8988T (cell line): ENCODE measurements at places on chromosomes 2 and 18.

DNA sequence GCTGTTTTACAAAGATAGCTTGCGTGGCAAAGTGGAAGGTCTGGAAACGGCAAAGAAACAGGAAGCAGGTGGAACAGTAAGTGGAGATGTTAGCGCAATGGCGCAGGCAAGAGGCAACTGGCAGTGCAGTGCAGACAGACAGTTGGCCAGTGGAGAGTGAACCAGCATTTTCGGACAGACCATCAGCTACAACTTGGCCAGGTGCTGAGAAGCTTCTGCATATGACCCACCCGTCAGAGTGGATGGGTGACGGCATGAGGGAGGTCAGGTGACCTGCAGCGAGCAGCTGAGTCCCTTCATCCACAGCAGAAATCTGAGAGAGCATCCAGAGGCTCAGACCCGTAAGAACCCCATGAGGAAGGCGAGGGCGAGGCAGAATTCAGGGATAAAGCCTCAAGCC, 33.8 kb downstream of the NPC1 start:
- no peak for DNase-seq

GRCh38 chr2:42135381-42136312, 33.5 kb upstream of the EML4 start:
- DNase-seq = no peak

GRCh38 chr18:31230495-31230894, 67.8 kb upstream of the DSC1 start:
- no peak for DNase-seq

- DNase-seq = no peak
Observed at GRCh38 chr18:48186131-48186766, 222.9 kb downstream of the ZBTB7C start.

GRCh38 chr2:109423556-109424359, 190.0 kb downstream of the SEPTIN10 start:
- no peak for DNase-seq

- no peak for DNase-seq
Observed at GRCh38 chr18:49352321-49352720, 108.1 kb downstream of the DYM start.

GRCh38 chr2:132670496-132671150, 618 bp upstream of the LYPD1 start:
- DNase-seq = no peak

GRCh38 chr18:70523035-70523791, 234.4 kb downstream of the SOCS6 start:
- DNase-seq = no peak

- DNase-seq = no peak
Observed at GRCh38 chr2:61443342-61444041, 27.4 kb downstream of the USP34 start.

GRCh38 chr2:108825736-108826135, 39.2 kb downstream of the CCDC138 start:
- no peak for DNase-seq

GRCh38 chr2:128285329-128285931, 33.2 kb downstream of the HS6ST1 start:
- DNase-seq = no peak

DNA sequence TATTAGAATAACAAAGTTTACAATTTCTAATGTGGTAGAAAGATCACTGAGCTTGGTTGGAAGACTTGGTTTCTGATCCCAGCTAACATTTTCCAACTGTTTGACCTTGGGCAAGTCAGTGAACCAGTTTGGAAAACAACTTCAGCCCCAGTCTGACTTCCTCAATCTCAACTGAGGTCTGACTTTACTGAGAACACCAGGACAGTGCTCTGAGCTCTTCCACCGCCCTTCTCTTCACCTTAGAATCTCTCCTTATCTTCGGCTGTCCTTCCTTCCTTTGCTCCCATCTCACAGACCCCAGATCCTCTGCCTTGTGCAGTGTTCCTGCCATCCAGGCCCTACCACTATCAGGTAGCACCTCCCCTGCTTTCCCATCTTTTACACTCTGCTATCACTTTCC, 193.8 kb upstream of the SP5 start:
- no peak for DNase-seq

- DNase-seq = no peak
Observed at GRCh38 chr18:47870605-47871004, 59.9 kb downstream of the SMAD2 start.

DNA sequence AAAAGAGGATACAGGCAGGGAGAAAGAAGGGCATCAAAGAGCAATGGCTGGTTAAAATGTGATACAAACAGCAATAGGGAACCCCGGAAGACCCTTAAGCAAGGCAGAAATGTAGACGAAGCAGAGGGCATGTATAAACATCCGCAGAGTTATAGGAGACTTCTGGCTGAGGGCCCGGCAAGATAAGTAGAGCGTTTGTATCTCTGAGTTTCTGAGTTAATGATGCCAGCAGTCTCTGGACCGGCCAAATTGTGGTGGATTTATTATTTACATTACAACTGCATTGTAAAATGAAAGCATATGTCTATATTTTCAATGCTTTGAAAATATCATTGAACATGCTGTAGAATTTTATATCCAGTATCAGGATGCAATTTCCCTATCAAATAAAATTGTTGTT, 148.0 kb upstream of the KCTD1 start:
- no peak for DNase-seq

- DNase-seq = no peak
Observed at GRCh38 chr2:85785871-85786270, 32.1 kb downstream of the ATOH8 start.

DNA sequence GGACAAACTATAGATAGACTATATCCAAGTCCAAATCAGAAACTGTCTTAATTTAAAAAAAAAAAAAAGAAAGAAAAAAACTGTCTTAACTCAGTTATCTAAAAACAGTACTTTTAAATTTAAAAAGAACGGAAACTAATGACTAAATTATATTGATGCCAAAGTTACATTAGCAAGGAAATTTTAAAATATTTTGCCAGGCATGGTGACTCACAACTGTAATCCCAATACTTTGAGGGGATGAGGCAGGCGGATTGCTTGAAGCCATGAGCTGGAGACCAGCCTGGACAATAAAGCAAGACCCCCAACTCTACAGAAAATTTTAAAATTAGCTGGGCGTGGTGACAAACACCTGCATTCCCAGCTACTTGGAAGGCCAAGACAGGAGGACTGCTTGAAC, 30.9 kb downstream of the MEMO1 start:
- no peak for DNase-seq

DNA sequence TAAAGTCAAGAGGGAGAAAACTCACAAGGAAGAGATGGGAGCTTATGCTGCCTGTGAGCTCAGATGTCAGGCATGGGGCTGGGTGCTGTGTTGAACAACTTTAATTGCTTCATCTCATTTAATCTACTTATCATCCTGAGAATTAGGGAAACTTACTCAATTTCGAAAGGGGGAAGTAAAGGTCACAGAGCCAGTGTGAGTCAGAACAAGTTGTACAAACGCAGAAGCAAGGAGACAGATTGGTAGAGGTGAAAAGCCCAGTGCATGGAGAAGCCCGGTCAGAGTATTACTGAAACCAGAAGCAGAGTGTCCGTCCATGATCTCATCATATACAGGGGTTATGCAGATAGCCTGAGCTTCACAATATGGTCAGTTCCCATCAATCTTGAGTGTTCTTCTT, 281.1 kb upstream of the POU3F3 start:
- no peak for DNase-seq

- no peak for DNase-seq
Observed at GRCh38 chr2:26059542-26059941, 25.7 kb downstream of the RAB10 start.

DNA sequence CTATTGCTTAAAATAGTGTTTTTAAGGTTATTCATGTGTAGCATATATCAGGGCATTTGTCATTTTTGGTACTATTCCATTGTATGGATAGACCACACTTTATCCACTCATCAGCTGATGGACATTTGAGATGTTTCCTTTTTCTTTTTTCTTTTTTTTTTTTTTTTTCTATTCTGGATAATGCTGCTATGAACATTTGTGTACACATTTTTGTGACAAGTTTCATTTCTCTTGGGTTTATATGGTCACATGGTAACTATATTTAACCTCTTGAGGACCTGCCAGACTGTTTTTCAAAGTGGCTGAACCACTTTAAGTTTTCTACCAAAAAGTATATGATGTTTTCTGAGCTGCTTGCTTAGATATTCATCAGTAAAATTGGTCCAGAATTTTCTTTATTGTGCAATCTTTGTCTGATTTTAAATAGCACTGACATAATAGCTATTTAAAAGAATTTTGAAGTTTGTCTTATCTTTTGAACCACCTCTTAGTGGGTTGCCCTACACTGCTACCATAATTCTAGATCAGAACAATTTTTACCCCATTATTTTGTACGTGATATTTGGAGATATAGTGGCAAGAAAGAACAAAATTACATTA, 219.4 kb upstream of the SIX3 start:
- DNase-seq = no peak

- DNase-seq = no peak
Observed at GRCh38 chr2:196971574-196972279, 45.2 kb upstream of the PGAP1 start.

- DNase-seq = peak; percentile 2
Observed at GRCh38 chr2:240620859-240621258, 4.4 kb upstream of the GPR35 start.

DNA sequence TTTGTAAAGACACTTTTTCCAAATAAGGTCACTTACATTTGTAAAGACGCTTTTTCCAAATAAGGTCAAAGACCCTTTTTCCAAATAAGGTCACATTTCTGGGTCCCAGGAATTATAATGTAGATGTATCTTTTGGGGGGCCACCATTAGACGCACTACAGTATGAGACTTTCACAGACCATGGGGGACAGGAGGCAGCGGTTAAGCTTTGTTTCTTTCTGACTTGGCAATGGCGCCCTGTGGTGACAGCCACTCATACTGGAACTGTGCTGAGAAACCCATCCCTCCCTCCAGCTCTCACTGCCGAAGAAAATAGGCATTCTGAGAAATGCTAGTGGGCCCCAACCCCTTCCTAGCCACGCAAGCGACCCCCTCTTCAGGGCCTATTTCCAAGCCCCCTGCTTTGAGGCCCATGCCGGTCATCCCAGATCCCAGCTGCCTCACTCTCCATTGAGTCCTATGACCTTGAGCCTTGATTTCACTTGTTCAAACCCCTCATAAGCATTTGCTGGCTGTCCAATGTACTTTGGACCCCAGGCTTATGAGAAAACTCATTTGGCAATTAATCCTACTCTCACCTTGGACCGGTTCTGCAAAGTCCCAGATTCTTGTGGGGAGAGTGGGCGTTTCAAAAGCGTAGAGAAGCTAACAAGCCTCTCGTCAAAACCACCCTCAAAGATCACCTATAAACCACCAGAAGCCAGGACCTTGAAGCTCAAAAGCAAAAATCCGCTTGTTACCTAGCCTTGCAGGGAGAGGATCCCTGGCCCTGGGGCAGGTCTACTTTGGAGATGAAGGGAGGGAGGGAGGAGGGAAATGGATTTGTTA, 11.3 kb upstream of the SPATA3 start:
- DNase-seq = no peak

DNA sequence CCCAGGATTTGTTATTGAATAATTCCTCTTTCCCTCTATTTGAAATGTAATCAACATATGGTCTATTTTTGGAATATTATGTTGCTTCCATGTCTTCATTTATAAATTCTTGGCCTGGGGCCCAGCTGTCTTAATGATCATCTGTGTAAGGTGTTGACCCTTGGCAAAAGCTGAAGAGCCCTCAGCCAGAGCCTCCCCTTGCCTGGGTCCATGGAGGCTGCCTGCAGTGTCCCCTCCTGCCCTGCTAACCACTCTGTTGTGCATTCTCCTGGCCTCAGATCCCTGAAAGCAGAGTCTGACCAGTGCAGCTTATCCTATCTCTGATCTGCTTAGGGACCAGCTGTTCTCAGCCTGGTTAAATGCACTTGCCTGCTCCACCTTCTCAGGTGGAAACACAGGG, 226.1 kb upstream of the APCDD1 start:
- DNase-seq = no peak

GRCh38 chr2:145064511-145064910, 544.6 kb upstream of the ZEB2 start:
- DNase-seq = no peak

DNA sequence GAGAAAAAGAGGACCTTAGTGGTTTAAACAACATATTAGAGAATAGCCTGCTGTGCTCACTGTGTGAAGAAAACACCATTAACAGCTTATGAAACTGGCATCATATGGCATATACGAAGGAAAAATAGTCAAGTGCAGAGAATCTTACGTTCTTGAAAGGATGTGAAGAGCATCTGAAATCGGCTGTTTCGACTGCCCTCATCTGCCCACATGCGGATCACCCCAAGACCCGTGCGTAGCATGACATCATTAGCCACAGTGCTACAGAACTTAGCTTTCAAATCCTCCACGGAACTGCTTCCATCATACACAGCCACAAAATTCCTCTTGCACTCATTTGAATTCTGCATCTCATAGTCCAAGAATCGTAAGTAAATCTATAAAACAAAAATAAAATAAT, 84.3 kb downstream of the NETO1 start:
- no peak for DNase-seq

DNA sequence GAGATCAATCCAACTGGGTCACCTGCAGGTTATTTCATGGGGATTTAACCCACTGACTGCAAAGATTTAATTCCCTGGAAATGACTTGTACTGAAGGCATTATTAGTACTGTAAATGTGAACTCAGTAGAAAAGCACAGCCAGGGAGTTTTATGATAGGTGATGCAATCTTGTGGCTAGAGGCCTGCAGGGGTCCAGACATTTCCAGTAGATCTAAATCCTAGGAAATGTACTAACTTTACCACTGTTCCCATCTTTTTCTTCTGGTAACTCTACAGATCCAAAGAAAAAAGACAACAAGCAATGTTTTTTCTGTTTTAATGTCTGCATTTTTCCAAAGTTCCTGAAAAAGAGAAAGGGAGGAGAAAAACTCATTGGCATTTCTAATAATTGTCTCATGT, 500.1 kb downstream of the ARHGAP15 start:
- no peak for DNase-seq

DNA sequence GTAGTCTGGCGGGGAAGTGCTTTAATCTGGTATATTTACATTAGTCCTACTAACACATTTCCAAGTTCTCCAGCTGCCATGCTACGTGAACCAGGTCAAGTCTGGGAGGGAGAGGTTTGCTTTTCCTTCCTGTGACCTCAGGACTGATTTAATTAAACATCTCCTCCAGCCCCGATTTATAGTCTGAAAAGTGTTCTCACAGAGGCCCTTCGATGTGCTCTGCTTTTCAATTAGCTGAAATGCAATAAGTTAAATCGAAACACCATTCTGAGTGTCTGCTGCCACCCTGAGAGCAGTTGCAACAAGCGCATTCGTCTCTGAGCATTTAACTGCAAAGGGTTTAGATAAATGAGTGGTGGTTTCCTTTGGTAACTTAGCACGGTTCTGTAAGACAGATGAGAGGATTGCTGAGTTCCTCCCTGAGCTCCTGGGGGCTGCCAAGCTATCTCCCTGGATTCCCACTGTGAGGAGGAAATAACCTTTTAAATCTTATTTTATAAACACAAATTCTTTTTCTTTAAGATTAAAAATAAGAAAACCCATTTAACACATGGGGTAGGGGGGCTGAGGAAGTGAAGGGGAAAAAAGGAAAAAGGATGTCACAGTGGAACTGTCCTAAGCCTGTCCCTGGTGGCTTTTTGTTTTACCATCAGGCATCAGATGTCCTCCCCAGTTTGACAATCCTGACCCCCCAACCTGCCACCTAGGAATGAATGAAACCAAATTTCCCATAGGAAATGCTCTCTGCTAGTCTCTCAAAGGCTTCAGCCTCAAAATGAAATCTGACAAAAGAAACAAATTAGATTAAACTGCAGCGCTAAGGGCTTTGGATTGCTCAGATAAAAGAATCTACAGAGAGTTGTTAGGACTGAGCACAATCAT, 56.5 kb upstream of the CREB1 start:
- DNase-seq = no peak
